ENCODE measurements at places on chromosomes 13 and 19.

GRCh38 chr19:4097501-4097900 lies 26.4 kb downstream of the MAP2K2 start:
- no peak for DNase-seq

- DNase-seq, result peak; percentile 78
Measured at GRCh38 chr19:3547301-3547731, 8.3 kb downstream of the TEKTIP1 start.

- DNase-seq, result no peak
Measured at GRCh38 chr19:572743-573518, 535 bp downstream of the BSG start.

DNA sequence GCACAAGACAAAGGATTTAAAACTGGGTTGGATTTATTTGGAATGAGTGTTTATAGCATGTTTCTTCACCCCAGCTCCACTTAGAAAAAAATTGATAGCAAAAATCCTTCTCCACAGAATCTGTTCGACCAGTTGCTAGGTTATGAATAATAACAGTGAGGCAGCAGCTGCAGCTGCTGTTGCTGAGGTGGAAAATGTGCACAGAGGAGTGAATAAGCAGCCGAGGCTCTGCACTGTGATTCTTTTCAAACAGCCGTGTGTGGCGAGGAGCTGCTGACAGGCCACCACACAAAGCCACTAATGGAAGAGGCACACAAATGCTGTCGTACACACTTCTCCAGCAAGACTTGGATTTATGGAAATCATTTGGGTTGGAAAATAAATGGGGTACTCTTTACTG lies 6.4 kb upstream of the RASL11A start:
- no peak for DNase-seq

DNA sequence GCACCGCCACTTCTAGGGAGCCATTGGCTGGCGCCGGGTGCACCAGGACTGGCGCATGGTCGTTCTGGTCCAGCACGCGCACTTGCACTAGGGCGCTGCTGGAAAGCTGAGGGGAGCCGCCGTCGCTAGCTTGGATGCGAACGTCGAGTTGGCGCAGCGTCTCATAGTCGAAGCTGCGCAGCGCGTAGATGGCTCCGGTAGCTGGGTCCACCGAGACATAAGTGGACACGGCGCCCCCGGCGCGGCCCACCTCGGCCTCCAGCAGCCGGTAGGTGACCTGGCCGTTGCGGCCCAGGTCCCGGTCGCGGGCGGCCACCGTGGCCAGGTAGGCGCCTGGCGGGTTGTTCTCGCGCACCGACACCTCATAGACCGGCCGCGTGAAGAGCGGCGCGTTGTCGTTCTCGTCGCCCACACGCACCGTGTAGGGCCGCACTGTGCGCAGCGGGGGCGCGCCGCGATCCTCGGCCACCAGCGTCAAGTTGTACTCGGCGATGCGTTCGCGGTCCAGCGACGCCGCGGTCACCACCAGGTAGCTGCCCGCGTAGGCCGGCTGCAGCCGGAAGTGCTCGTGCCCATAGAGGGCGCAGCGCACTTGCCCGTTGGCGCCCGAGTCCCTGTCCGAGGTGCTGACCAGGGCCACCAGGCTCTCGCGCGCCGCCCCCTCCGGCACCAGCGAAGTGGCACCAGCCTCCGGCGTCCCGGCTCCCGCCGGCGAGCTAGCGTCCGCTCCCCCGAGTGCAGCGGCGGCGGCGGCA lies 1.7 kb downstream of the PCDH8 start:
- no peak for DNase-seq

GRCh38 chr19:49700563-49700962 lies 9.6 kb downstream of the CPT1C start:
- no peak for DNase-seq

GRCh38 chr13:73141292-73141771 lies 82.5 kb downstream of the KLF5 start:
- DNase-seq, result no peak

- DNase-seq, result peak; percentile 93
Measured at GRCh38 chr19:1568320-1569019, at the start of gene MEX3D. MEX3D (minus strand) TSS chr19:1568325; CDS start chr19:1568058, 267 bp downstream.

GRCh38 chr13:40023595-40024203 lies 368.2 kb downstream of the COG6 start:
- no peak for DNase-seq

GRCh38 chr19:41997121-41997850 lies 3.3 kb upstream of the ATP1A3 start:
- peak; percentile 74 for DNase-seq

DNA sequence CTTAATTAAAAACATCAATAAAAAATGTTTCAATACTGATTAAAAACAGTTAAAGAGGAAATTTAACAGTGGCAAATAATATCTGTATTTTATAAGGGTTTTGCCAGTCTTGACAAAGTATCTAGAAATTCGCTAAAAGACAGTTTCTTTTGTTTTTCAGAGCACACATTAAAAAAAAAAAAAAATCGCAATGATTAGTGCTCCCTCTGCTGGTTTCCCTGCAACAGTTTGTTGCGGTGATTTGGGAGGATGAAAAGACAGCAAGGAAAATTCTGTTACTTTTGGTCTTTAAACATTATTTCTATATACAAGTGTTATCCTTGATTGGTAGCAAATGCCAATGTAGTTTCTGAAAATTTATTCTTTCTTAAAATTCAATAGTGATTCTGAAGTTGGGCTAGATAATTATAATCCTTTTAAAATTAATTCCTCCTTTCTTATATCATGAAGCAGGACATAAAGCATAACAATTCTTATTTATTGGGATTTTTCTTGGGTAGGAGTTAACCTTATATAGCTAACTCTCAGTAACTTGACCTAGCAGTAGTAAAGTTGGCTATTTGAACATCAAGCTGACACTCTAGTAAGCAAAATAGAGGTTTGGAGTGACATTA lies 23.1 kb upstream of the SPRY2 start:
- no peak for DNase-seq

GRCh38 chr19:38135150-38135998 lies 88.6 kb downstream of the DPF1 start:
- no peak for DNase-seq

- DNase-seq, result no peak
Measured at GRCh38 chr13:31538067-31539042, 201.0 kb upstream of the RXFP2 start.

- peak; percentile 79 for DNase-seq
Measured at GRCh38 chr13:30978981-30979956, 46.8 kb downstream of the TEX26 start.

- no peak for DNase-seq
Measured at GRCh38 chr13:29905845-29906244, 55.4 kb upstream of the UBL3 start.

- no peak for DNase-seq
Measured at GRCh38 chr13:27783111-27783510, 9.2 kb upstream of the GSX1 start.

DNA sequence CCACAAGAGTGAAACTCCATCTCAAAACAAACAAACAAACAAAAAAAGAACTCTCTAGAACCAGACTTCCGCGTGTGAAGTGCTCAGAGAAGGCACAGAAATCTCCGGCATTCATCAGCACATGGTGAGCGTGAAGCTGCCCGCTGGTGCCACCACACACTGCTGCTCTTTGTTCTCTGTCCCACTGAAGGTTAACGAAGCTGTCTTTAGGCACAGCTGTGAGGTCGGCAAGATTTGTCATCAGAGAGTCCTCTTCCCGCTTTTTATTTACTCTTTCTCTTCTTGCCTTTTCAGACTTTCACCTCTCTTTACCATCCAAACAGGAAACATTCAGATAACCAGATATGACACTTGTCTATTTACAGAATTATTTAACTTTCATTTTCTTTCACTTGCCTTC lies 115.2 kb upstream of the ARGLU1 start:
- DNase-seq, result no peak

GRCh38 chr19:10431254-10431942 lies 11.1 kb downstream of the PDE4A start:
- DNase-seq, result peak; percentile 76

- no peak for DNase-seq
Measured at GRCh38 chr19:17052439-17052838, 22.8 kb downstream of the HAUS8 start.

- DNase-seq, result no peak
Measured at GRCh38 chr19:30339624-30340525, 32.3 kb upstream of the ZNF536 start.

DNA sequence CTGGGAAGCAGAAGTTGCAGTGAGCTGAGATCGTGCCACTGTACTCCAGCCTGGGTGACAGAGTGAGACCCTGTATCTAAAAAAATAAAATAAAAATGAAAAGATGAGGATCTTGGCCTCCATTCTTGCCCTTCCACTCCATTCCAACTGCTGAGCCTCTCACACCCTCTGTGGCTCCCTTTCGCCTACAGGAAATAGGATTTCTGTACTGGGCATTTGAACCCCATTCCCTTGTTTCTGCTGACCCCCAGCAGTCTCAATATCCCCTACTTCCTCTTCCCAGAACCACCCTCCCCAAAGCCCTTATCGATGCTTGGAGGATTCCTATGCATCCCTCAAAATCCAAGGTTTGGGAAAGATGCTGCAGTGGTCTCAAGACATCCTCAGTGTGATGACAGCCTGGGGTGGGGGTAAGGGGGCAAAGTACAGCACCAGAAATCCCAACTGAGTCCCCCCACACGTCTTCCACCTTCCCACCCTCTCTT lies 12.5 kb upstream of the GDF15 start:
- DNase-seq, result no peak

- DNase-seq, result no peak
Measured at GRCh38 chr13:44169018-44169911, 204.4 kb upstream of the SERP2 start.

GRCh38 chr13:42239644-42240043 lies 32.3 kb upstream of the AKAP11 start:
- no peak for DNase-seq

DNA sequence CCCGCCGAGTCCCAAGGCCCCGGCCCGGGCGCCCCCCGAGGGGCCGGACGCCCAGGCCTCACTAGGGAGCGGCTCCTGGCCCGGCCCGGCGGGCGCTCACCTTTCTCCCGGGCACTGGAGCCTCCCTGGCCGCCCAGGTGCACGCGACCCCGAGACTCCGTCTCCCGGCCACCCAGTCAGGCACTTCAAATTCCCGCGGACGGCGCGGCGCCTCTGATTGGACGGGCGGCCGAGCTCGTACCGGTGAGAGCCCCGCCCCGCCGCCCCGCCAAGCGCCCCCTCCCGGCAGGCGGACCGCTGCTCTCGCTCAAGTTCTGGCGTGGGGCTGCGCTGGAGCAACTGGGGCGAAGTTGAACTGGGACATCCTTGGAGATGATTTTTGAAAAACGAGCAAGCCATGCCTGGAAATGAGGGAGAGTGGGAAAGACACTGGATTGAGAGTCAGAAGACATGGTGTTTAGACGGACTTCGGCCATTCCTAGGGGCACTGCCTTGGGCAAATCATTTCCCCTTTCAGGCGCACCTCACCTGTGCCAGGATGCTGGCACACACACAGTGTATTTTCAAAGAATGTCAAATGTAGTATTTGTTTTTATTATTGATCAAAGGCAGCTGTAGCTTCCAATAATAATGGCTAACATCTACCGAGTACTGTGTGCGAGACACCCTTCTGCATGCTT lies 485.3 kb downstream of the UQCRFS1 start:
- no peak for DNase-seq

DNA sequence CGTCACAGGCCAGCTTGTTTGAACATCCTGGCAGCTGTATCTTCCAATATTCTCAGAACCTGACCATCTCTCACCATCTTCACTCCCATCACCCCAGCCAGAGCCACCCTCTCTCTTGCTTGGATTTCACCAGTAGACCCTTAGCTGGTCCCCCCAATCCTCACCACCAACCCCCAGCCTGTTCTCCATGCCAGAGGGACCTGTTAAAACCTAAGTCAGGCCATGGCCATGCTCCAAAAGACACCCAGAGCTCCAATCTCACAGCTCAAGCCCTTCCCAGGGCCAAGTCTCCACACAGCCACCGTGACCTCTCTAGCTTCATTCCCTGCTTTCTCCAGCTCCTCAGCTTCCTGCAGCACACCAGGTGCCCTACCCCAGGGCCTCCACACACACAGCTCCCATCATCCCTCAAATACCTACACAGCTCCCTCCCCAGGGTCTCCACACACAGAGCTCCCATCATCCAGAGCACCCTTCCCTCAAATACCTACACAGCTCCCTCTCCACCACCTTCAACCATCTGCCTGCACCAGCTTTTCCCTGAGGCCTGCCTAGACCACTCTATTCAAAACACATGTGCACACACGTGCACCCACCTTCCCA lies 13.8 kb downstream of the EPS8L1 start:
- no peak for DNase-seq

DNA sequence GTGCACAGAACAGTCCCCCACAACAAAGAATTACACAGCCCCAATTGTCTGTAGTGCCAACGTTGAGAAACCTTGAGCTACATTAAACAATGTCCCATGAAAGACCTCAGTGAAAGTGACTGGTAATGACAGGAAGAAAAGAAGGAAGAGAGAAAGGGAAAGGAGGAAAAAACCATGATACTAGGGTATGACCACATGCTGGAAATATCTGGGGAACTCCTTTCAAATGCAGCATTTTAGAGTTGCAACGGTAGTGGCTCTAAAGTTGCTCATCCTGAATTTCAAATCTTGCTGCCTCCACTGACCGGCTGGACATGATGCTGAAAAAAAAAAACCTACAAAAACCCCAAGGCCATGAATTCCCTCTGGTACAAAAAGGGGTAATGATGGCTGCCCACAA lies 26.5 kb downstream of the FPR3 start:
- no peak for DNase-seq

DNA sequence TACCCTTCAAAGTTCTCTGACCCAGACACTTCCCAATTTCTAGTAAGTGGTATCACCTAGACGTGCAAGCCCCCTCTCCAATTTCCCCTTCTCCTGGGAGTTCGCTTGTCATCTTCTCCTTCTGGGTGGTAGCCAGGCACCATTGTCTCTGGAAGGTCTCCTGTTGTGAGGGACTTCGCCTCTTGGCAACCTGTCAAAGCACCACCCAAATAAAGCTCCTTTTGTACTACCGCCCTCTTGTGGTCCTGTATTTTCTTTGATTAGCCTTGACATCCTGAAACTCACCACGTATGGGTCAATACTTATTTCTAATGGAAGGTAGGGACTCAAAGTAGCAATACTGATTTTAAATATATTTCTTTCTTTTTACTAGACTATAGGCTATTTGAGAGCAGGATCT lies 8.2 kb downstream of the GPC5 start:
- no peak for DNase-seq

DNA sequence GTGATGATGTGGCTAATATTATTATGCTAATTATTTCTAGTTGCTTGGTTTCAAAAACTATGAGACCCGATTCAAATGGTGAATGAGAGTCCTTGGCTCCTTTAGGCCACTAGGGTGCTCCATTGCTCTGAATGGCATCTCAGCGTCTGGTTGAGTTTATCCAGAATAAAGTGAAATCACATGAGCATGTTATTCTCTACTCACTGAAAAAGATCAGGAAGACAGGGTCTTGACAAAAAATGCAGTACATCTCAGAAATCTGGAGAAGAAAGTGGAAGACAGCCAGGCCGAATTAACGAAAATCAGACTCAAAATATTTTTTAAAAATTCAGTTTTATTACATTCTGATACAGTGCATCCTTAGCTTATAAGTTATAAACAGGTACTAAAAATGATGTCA lies 516.2 kb downstream of the MYO16 start:
- DNase-seq, result no peak
